Breast epithelium (tissue), 4 donors: ENCODE measurements at places on chromosomes 7 and 10. TPM values are rescaled to one million over a fixed set of nuclear protein-coding genes. Genes with fewer than 3 reads are reported as not detected.

GRCh38 chr10:119663866-119664698 lies 12.9 kb downstream of the BAG3 start:
- no peaks in the 10 kb centered on the region for H3K27me3 ChIP-seq
- no peak overlapping the region for H3K27ac ChIP-seq
- DNase-seq, result no peak
- no peaks in the 10 kb centered on the region for H3K36me3 ChIP-seq
- no peak overlapping the region for H3K4me3 ChIP-seq

GRCh38 chr7:22723637-22724036 lies 3.4 kb upstream of the IL6 start:
- no peaks in the 10 kb centered on the region for H3K27me3 ChIP-seq
- H3K36me3 ChIP-seq, result no peaks in the 10 kb centered on the region
- H3K27ac ChIP-seq, result no peak overlapping the region
- no peak for DNase-seq
- peaks cover 5% of the 10 kb centered on the region for H3K4me1 ChIP-seq

GRCh38 chr7:40471891-40472290 lies 337.1 kb downstream of the SUGCT start:
- no peaks in the 10 kb centered on the region for H3K4me1 ChIP-seq
- H3K36me3 ChIP-seq, result no peaks in the 10 kb centered on the region

DNA sequence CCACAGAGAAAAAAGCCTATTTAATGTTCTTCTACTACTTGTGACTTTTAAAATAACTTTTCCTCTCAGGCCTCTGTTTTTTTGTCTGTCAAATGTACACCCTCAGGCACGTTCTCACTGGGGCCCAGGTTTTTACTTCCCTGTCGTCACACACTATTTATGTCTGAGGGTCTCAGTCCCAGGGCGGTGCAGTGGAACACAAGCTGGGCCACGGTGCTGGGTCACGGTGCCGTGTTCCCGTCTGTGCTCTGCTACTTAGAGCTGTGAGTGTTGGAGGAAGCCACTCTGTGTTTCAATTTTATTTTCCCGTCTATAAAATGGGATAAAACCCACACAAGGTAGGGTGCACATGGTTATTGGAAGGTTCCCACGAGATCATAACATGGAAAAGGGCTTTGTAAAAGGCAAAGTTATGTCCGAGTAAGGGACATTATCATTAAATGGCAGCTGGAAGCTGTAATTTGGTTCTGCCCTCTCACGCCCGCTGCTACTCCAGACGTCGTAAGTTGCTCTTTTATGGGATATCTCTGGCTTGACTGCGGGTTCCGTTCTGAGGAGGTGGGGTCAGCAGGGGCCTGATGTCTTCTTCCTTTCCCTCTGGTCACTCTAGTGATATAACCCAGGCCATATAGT lies 25.2 kb downstream of the ZNF775 start:
- no peaks in the 10 kb centered on the region for H3K4me1 ChIP-seq
- peak overlapping the region; percentile 93 for H3K27ac ChIP-seq
- no peaks in the 10 kb centered on the region for H3K27me3 ChIP-seq
- H3K4me3 ChIP-seq, result peak overlapping the region; percentile 71
- H3K36me3 ChIP-seq, result no peaks in the 10 kb centered on the region
- DNase-seq, result peak; percentile 38

The SEC23IP gene
- total RNA-seq, result 19.9 TPM

The SFTPD gene
- not detected for total RNA-seq

The FAM131B gene
- total RNA-seq, result 0.73 TPM

The SYCE1 gene
- 3.9 TPM for total RNA-seq
